ENCODE measurements at places on chromosomes 11 and 22.

DNA sequence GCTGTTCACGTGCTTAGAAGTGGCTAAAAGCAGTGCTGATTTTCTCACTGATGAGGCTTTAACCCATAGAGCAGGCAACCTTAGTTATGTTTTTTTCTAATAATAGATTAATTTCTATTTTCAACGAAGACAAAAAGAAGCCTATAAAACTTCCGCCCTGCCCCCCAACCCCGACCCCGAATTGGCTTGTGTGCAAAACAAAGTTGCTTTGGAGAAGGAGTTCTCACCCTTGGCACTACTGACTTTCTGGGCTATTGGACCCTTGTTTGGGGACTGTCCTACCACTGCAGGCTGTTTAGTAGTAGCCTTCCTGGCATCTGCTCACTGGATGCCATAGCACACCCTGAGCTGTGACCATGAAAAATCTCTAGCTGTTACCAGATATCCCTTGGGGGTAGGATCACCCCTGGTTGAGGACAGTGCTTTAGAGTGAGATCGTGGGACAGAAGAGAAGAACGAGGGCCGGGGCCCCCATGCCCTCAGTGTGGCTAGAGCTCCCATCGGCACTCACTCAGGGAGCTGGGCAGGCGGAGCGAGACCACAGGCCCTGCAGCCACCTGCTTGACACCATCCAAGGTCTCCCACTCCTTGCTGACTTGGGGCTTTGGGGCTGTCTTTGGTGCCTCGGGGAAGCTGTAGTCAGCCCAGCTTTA is 16.9 kb downstream of the SLC37A2 start:
- no peak for DNase-seq

DNA sequence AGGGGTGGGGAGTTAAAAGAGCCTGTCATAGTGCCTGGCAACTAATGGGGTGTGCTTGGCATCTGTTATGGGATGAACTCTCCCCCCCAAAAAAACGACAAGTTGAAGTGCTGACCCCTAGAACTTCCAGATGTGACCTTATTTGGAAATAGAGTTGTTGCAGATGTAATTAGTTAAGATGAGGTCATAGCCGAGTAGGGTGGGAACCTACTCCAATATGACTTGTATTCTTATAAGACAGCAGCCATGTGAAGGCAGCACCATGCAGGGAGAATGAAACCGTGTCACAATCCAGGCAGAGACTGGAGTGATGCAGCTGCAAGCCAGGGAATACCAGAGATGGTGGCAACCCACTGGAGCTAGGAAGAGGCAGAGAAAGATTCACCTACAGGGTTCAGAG is 394.5 kb downstream of the TENM4 start:
- DNase-seq = no peak

GRCh38 chr11:69210310-69211035 is 54.7 kb downstream of the SMIM38 start:
- no peak for DNase-seq

DNA sequence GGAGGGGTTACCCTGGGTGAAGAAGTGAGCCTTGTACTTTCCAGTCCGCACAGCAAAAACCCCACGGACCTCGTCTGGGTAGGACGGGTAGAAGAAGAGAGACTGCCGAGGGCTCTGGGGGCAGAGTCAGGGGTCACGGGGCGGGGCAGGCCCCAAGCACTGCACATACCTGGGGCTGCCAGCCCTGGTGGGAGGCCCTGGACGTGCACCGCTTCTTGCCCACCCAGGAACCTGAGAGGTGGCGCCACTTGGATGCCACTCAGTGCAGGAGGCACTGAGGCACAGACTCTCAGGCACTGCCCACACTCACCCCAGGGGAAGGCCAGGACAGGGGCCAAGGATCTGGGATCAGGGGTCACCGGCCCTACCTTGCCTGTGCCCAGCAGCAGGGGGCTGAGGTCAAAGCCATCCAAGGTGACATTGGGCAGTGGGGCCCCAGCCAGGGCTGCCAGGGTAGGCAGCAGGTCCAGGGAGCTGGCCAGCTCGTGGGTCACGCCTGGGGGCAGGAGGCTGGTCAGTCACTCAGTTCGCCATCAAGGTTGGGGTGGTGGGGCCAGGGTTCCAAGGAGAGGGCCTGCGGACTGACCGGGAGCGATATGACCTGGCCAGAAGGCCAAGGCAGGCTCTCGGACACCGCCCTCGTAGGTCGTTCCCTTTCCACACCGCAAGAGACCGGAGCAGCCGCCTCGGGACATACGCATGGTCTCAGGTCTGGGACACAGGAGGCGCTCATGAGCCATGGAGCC is 2.2 kb downstream of the ARSA start:
- no peak for DNase-seq

- no peak for DNase-seq
Measured at GRCh38 chr11:46478196-46478595, 86.6 kb upstream of the CHRM4 start.

GRCh38 chr11:2588809-2589537 is 110.8 kb downstream of the KCNQ1OT1 start:
- DNase-seq = no peak

GRCh38 chr11:78730267-78730824 is 155.7 kb upstream of the NARS2 start:
- DNase-seq = no peak

DNA sequence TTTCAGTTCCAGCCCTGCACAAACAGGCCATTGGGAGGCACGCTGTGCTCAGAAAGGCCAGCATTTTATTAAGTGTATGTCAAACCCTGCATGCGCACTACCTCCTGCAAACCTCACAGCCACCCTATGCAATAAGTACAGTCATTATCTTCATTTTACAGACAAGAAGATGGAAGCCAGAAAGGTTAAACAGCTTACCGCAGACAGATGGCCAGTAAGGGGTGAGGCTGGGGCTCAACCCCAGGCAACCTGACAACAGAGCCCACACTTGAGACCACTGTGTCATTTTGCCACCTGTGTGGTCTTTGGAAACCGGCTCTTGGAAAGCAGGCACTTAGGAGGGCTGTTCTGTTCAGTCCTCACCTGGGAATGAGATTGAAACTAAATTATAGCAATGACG is 142.3 kb downstream of the NXPE2 start:
- no peak for DNase-seq

DNA sequence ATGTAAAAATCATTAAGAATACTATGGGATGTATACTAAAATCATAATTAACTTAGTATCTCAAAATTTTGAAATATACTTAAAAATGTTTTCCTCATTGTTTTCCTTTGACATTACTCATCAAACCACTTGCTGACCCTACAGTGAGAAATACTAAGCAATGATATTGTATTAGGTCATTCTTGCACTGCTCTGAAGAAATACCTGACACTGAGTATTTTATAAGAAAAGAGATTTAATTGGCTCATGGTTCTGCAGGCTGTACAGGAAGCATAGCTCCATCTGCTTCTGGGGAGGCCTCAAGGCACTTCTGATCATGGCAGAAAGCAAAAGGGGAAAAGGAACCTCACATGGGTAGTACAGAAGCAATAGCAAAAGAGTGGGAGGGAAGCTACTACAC is 950.9 kb upstream of the CHORDC1 start:
- DNase-seq = no peak

DNA sequence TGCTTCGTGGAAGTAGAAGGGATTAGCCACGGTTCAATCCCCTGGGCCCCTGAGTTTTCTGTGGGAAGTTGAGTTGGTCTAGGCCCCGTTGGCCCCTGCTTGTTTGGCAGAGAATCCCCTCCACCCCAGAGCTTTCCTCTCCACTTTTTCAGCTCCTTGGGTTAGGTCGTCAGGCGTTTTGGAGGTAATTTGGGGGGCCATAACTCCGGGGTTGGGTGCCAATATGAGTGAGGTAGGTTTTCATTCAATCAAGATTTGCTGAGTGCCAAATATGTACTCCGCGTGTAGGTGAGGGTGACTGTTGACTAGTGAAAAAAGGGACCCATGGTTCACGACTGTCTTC is 590 bp downstream of the ATG13 start:
- no peak for DNase-seq

DNA sequence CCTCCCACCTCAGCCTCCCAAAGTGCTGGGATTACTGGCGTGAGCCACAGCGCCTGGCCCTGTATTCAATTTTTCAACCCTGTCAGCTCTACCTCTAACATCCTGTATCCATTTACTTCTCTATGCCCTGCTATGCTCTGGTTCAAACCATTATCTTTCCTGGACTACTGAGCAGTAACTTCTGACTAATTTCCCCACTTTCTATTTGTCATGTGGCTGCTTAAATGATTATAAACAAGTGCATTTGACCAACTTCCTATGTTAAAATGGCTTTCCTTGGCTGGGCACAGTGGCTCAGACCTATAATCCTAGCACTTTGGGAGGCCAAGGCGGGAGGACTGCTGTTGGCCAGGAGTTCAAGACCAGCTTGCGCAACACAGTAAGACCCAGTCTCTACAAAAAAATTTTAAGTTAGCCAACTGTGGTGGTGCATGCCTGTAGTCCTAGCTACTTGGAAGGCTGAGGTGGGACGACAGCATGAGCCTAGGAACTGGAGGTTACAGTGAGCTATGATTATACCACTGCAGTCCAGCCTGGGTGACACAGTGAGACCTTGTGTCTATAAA is 2.1 kb downstream of the MED19 start:
- DNase-seq = no peak

DNA sequence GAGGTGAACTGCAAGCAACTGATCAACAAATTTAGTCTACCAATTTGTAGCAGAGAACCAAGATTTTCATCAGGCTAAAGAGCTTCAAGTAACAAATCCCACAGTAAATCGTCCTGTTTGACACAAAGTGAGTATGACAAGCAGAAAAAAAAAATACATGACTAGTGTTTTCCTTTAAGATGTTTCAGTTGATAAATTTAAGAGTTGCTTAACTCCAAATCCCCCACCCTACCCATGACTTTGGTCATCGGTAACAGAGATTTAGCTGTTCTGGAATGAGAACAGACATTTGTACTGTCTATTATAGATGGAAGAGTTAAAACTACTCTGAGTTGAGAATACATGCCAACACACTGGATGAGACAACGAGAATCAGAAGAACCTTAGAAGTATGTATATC is 165.0 kb upstream of the MTMR2 start:
- no peak for DNase-seq

DNA sequence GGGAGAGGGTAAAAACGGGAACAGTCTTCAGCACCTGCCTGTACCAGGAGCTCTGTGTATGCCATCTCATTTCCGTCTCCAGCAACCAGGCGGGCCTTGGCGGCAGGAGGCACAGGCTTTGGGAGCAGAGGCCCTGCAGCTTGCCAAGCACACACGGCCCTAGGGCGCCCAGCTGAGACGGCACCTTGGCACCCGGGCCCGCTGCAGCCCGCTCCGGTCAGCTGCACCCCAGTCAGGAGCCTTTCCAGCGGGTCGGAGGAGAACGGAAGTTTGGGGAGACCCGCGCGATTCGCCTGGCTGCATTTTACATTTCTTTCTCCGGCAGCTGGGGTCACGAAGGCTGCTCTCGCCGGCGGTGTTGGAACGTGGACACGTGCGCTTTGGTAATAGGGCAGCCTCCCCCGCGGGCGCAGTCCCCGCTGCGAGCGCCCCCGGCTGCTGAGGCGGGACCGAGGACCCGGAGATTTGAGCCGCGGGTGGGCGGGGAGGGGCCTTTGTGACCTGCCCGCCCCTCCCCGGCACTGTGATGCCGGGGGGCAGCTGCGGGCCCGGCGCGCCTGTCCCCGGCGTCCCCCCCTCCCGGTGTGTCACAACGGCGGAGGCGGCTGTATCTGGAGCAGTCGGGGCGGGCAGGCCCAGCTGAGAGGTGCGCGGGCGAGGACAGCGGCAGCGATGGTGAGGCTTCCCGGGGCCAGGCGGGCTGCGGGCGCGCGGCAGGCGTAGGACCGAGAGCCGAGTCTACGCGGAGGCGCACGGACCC is at the start of gene TUBA8:
TSS of gene TUBA8 (plus strand) at position 616 of the 760 bp plus-strand sequence. CDS start at position 673, 57 bp downstream.
- DNase-seq = no peak

DNA sequence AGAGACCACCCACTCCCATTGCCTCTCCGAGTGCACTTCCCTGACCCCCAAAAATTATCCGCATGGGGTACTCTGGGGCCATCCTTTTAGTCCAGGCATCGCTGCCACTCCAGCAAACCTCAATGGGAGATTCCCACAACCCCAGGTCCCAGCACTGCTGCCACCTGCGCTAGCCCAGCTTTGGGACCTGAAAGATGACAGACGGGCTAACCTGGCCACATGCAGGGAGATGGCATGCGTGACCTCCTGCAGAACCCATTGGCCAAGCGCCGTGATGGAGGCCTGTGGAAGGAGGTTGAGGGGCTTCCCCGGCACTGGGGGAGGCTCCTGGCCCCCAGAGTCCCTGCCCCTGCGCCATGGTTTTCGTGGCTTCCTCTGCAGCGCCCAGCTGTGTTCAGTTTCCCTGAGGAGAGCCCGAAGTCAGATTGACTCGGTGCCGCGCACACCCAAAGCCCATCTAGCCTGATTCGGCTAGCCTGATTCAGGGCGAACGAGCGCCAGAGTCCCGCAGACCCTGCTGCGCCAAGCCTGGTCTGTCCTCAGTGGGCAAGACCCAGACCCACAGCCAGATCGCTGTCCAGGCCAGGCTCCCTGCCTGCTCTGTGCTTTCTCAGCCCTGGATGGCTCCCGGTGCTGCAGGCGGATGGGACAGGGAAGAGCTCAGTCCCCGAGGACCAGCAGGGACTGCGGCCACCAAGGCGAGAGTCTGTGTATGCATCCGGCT is 751 bp upstream of the WNT7B start:
- DNase-seq = no peak

DNA sequence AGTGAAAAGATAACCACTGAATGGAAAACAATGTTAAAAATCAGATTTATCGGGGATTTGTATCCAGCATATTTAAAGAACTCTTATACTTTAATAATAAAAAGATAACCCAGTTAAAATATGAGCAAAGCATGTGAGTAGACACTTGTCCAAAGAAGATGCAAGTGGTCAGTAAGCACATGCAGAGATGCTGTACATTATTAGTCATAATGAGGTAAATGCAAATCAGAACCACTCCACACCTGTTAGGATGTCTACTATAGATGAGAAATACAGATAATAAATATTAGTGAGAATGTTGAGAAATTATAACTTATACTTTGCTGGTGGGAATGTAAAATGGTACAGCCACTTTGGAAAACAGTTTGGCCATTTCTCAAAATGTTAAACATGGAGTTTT is 28.0 kb downstream of the QSER1 start:
- no peak for DNase-seq

GRCh38 chr11:36365907-36366306 is 69.8 kb downstream of the PRR5L start:
- no peak for DNase-seq

- DNase-seq = no peak
Measured at GRCh38 chr11:2798951-2799761, 86.4 kb downstream of the CDKN1C start.

GRCh38 chr22:27445881-27446280 is 355.7 kb downstream of the MN1 start:
- DNase-seq = no peak

GRCh38 chr11:126246636-126247035 is 22.1 kb downstream of the SRPRA start:
- DNase-seq = no peak

DNA sequence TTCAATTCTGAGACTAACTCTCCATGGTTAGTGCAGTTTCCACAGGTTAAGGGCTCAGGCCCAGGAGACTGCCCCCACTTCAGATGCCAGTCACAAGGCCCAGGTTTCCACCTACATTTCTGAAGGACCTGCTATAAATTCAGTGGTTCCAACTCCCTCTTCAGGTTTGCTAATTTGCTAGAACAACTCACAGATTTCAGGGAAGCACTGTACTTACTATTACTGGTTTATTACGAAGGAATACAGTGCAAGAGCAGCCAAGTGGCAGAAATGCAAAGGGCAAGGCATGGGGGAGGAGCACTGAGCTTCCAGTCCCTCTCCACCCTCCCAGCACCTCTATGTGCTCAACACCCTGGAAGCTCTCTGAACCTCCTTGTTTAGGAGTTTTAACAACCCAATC is 39.3 kb upstream of the SPON1 start:
- DNase-seq = no peak
